ENCODE measurements at places on chromosomes 2 and 18. TPM values are rescaled to one million over a fixed set of nuclear protein-coding genes. Genes with fewer than 3 reads are reported as not detected.

REEP1 gene
- 26.4 TPM for total RNA-seq

LRRC30 gene
- not detected for total RNA-seq

DNA sequence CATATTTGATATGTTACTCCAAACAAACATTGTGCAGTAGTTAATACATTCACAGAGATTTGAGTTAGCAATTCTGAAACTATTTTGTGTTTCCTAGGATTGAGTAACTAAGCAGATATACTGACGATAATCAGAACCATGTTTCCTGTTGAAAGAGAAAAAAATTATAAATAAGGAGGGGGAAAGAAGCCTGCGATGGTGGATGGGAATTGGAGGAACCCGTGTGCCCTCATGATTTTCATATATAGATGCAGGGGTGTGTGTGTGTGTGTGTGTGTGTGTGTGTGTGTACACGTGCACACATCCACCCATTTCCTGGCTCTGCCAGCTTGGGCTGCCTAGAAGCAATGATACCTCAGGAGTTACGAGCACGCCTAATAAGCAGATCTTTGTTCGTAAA, 56.9 kb downstream of the LPIN2 start:
- DNase-seq: no peak

DNA sequence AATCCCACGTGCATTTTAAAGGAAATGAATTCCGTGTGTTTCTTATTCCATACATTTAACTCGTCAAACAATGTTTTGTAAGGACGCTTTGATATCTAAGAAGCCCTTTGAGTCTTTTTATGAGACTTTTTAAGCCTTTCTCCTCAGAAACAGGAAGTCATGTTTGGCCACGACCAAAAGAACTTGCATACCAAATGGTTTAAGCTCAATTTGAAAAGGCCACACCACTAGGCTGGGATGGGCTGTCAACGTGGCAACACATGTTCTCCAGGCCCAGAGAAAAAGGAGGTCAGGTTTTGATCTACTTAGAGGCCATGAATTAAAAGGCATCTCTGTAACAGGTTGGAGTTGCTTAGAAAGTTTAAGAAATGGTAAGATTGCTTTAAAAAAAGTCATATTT, 441.8 kb downstream of the CMPK2 start:
- DNase-seq: no peak

DNA sequence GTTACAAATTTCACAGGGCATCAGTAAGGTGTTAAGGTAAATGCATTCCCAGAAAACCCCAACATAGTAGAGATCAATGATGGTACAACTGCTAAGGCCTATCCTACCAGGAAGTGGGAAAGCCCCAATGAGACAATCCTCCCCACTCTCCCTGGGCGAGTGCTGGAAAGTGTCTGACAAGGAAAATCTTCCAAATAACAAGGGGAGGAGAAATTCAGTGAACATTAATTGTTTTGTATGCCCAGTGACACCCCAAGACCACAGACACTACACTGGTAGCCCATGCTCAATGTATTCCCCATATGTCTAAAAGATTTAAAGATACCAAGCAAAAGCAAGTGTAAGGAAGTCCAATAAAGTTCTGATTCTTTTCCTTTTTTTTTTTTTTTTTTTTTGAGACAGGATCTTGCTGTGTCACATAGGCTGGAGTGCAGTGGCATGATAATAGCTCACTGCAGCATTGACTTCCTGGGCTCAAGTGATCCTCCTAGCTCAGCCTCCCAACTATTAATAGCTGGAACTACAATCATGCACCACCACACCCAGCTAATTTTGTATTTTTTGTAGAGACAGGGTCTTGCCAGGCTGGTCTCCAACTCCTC, 24.7 kb downstream of the B4GALT6 start:
- DNase-seq: no peak

GRCh38 chr2:127721978-127722355, 20.7 kb downstream of the SFT2D3 start:
- DNase-seq: no peak

OSR1 gene
- 2.4 TPM for total RNA-seq

SAG gene
- total RNA-seq: not detected

RIT2 gene
- total RNA-seq: not detected

GRCh38 chr2:70086278-70086837, 919 bp upstream of the PCBP1 start:
- DNase-seq: peak; percentile 87

EMILIN1 gene
- total RNA-seq: 19.9 TPM

DNA sequence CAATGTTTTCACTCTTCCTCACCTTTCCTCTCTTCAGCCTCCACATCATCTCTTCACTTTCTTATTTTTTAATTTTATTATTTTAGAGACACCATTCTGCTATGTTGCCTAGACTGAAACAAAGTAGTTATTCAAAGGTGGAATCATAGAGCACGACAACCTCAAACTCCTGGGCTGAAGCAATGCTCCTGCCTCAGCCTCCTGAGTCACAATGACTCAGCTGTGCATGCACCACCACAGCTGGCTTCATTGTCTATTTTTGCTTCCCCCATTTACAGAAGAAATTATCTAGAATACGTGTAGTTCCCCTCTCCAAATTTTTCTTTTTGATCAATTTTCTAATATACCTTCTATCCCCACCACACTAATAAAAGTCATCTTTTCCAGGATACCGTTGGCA, 911.5 kb upstream of the SOX11 start:
- DNase-seq: no peak

DNA sequence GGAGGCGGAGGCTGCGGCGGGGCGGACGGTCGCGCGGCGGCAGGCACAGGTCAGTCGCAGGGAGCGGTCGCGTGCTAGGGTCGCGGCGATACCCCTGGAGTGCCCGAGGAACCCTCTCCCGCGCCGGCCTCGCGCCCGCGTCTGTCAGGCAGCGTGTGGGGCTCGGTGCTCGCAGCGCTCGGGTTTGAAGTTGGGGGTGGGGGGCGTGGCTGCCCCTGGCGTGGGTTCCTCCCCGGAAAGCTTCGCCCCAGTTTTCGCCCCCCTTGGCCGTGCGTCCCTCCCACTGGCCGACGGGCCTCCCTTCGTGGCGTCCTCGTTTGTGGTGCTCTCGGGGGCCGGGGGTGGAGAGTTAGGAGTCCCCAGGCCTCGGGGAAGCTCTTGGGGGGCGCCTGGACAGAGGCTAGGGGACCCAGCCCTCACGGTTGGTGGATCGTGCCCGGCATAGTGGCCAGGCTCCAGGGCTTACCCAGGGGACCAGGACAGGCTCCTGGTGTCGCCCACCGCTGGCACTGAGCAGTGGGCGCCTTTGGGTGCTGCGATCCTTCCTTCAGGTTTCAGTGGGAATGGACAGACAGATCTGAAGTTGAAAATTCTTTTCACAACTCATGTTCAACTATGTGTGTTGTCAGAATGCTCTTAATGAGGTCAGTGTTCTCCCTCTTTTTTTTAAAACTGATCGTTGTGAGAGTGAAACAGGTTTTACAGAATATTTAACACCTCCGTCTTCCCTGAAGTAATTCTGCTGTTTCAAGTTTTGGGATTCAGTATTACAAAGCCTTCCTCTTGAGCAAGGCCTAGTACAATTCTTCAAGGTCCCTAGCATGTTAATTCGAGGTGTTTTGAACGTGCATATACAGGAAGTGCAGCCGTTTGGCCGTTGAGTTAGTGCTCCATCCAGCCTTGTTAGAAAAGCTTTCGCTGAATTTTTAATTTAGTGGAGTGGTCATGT, 604 bp downstream of the RALBP1 start:
- DNase-seq: no peak

- DNase-seq: no peak
Observed at GRCh38 chr2:30656079-30656478, 151.2 kb downstream of the CAPN13 start.

DLX2 gene
- not detected for total RNA-seq

- DNase-seq: no peak
Observed at GRCh38 chr2:120699292-120699691, 36.4 kb upstream of the GLI2 start.

DNA sequence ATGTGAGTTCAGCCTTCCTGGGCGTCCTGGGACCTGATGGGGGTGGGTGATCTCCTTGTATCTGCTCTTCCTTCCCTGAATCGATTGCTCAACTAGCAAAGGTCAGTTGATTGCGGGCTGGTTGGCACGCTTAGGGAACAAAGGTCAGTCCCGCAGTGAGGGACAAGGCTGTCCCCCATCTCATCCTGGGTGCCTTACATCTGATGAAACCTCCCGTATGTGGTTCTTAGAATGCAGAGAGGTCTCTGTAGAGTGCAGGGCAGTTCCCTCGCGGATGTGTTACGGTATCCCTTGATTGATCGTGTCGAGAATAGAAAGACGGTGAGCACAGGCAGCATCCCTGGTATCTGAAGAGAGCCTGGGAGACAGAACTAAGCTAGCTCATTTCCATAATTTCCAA, 56.4 kb upstream of the RBM44 start:
- no peak for DNase-seq

DNA sequence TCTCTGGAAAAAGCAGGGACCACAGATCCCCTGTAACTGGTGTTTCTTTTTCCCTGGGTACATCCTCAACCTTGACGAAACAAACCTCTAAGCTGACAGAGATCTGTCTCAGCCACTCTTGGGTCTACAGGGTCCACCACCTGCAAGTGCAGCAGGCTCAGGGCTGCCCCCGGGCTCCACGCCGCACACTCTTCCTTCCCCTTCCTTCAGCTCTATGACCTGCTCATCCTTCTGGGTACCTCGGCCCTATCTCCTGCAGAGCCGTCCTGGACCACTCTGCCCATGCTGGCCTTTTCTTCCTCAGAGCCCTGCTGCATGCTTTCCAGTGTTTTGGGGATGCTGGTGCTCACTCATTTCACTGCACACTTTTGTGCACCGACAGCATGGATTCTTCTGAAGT, 27.5 kb downstream of the TUBB6 start:
- no peak for DNase-seq

DNA sequence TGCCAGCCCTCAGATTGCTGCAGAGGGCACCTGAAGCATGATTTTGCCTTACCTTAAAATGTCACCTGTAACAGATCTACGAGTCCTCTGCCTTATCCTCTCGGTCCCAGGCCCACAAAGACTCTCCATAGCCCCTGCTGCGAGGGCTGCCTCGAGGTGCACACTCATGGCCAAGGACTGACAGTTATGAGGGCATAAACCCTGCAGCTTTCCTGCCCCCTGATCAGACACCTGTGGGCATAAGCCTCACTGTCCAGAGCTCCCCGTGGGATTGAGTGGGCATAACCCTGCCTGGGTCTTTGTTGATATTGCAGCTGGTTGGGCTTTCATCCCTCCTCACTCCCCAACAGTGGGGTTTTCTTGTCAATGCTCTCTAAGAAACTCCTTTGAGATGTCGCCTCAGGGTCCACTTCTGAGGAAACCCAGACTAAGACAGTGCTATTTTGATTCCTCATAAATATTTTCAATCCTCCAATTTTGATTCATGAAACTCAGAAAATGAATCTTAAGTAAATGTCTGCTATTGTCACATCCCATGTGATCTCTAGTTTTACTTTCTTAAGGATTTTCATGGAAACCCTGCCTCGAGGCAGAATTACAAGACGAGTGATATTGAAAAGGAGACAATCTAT, 108.5 kb upstream of the NCK2 start:
- no peak for DNase-seq
